ENCODE measurements at places on chromosomes 6 and 20.

DNA sequence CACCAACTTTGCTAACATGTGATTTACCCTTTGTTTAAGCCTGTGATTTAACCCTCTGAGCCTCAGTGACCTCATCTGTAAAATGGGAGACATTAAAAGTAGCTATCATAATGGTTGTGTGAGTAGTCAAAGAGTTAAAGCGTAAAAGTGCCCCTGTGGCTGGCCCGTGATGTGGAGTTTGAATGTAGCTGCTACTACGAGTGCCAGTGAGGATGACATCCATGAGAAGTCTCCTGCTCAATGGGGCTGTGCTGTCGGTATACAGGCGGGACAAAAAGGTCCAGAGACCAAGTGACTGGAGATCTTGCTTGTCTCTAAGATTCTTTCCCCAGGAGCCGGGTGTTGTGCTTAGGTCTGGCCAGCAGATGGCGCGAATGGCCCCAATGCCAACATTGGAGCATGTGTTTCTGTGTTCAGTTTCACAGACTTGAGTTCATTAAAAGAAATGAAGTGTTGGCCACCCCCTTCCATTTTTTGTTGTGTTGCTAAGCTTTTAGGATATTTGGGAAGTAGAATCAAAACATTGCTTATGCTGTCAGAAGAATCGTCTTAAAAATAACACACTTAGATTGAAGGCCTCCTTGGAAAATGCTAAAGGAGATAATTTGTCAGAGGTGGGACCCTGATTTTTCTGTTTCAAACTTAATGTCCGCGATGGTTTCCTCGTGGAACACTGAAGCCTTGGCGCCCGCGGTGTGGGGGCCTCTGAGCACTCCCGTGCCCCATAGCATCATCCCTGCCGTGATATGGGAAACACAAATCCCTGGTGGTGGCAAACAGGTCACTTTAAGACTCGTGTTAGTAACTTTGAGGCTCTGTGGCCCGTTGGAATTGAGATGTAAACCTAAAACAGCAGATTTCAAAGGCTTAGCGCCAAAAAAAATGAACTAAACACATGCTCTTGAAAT is 9.3 kb upstream of the RBM38 start:
- DNase-seq: peak; percentile 85

- DNase-seq: no peak
These were observed 18.9 kb upstream of the CCM2L start for GRCh38 chr20:31991339-31991705.

- no peak for DNase-seq
These were observed 9.2 kb upstream of the IL22RA2 start for GRCh38 chr6:137182654-137183073.

DNA sequence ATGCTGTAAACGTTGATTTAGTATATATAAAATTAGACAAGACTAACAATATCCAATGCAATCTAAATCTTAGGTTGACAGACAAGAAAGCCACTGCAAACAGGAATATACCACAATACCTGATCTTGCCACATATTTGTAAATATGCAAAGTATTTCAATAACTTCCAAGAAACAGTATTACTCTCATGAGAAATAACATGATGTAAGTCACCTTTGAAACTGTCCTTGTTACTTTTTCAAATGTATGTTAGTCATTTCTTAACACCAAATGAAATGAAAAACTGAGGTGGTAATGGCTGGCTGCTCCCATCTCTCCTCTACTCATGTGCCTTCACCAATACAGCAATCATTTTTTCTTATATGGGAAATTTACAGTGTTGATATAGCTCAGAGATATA is 118.7 kb downstream of the ATG5 start:
- no peak for DNase-seq

DNA sequence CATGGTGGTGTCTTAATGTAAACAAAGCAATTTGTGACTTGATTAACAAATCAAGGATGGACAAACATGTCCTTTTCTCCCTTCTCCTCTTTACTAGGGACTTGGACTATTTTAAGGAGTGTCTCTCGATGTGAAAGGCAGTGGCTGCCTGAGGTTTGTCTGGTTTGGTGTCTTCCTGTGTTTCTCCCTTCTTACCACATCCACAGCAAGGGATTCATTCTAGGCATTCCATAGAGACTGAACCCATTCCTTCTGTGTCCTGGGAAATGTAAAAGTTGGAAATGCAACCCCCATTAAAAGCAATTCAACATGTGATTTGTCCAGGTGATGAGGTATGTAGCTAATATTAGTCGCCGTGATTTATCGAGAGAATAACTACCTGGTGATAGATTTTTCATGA is 15.9 kb downstream of the NRN1 start:
- DNase-seq: no peak

GRCh38 chr6:69138893-69139494 is 503.9 kb downstream of the ADGRB3 start:
- DNase-seq: no peak

- no peak for DNase-seq
These were observed 35.5 kb downstream of the FAM8A1 start for GRCh38 chr6:17635568-17635967.

DNA sequence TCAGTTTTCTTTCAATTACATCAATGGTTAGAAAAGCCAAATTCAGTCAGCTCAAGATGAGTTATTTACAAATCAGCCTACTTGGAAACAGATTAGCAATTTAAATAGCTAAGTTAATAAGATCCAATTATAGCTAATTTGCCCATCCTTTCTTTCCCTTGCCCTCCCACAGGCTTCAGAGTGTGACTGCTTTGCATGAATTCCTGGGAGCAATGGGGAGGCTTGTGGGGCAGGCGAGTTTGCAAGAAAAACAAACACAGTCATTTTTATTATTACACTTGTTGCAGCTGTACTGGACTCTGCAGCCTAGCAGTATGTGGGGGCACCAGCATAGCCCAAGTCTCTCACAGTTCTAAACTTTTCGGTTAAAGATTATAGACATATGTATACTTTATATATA is 219.0 kb downstream of the NKAIN2 start:
- DNase-seq: no peak

- DNase-seq: no peak
These were observed 63.3 kb downstream of the PLCG1 start for GRCh38 chr20:41200446-41201202.

DNA sequence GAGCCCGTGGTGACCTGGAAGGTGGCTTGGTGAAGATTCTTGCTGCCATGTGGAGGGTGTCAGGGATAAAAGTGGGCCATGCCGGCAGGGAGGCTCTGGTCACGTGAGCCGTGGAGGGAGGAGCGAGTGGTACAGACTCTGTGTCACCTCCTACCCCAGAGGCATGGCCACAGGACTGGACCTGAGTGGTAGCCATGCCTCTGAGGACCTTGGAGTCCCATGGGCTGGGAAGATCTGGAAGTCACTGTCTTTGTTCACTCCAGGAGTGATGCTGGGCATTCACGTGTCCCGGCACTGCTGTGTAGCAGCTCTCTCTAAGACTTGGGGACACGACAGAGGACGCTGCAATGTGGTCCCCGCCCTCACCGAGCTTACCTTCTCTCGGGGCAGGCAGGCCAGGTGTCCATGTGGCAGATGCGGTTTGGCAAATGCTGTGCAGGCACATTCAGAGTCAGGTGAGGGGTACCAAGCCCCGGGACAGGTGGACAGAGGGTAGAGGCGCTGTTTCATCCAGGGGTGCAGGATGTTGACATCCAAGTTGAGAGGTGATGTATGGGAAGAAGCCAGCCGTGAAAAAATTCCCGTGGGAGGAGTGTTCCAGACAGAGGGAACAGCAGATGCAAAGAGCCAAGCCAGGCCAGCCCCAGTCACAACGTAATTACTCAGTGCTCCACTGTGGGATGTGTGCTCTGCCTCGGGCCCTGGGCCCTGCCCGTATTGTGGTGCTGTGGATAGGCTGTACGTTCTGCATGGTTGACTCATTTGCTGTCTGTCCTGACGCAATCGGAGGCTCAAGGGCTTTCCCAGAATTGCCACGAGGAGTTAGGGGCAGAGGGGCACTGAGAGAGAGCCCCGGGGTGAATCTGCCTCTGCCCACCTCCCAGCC is 307.8 kb downstream of the TAF4 start:
- DNase-seq: no peak

DNA sequence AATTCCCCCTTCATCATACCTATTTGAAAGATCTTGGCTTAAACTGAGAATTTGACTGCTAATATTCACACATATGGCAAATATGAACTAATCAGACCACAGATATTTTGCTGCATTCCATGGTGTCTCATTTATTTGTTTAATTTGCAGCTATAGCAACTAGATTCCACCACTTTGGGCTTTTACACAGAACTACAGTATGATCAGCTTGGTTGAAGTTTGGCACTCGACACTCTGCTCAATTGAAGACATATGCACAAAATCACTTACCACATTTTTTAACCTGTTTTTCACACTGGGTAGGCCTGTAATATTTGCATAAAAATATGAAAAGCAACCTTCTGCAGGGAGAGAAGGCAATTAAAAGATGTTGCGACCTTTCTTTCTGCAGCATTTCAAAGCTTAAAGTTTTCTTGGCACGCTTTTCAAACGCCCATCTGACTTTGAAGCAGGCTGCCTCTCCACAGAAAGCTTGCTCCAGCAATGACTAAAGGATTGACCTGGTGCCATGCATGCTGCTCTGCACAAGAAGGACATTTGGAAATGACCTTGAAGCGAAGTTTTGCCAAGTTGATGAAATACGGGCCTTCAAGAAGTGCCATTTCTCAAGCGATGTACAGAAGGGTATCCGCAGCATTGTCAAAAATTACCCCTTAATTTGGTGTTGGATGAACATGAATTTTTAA is 126.7 kb downstream of the AIG1 start:
- no peak for DNase-seq

- no peak for DNase-seq
These were observed 49.3 kb downstream of the RALY start for GRCh38 chr20:34043025-34043424.

DNA sequence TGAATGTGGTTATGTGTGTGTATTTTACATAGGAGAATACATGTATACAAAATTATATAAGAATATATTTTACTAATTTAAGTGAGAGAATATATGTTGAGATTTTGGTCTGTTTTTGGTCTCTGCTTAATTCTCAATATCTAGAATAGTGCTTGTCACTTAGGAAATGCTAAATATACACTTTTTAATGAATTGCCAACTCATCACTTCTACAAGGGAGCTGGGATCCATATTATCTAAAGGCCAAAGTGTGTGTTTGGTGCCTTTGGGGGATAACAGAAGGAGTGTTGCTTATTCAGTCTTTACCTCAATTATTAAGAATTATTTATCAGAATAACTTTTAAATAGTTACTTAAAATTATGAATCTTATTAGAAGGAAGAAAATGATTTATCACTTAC is 1304.8 kb downstream of the HACE1 start:
- DNase-seq: no peak

GRCh38 chr6:51301962-51302361 is 483.3 kb downstream of the TFAP2B start:
- no peak for DNase-seq

GRCh38 chr6:113998811-113999210 is 27.9 kb upstream of the HDAC2 start:
- DNase-seq: no peak

DNA sequence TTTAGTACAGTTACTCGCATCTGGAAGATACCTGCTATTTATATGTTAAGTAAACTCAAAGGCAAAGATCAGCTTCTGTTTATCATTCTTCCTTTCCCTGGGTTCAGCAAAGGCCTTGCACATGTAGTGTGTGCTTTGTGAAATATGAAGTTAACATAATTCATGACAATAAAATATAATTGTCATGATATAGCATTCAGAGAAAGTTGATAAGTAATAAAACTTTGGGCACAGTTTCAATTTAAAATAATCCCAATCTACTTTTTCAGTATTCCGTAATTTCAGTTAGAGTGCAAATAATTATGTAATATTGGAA is 51.9 kb upstream of the ZNF217 start:
- DNase-seq: no peak

DNA sequence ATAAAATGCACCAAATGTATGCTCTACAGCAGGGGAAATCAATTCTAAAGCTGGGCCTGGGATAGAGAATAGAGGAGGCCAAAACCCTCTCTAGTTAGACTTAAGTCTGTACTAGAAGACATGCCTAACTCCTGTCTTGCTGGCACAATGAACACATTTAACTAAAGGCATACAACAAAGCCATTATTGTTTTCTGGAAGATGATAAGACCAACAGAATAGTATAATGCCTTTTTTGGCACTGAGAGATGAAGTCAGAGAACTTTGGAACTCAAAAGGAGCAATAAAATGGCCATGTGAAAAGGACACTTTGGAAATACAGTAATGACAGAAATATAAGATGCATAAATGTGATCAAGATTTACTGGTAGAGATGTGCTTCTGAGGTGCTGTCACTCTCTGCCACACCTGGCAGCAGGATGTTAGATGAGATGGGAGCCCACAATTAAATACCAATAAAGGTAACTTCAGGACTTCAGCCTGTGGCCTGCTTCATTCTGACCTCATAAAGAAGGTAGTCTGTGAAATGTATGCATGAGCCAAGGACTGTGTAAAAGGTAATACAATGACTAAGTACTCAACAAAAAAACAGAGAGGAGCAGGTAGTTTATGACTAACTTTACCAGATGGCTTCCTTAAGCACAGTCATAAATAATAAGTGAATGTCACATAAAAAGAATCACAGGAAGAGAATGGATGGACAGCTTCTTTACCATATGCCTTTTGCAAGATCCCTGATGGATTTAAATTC is 333.4 kb downstream of the BCKDHB start:
- no peak for DNase-seq

DNA sequence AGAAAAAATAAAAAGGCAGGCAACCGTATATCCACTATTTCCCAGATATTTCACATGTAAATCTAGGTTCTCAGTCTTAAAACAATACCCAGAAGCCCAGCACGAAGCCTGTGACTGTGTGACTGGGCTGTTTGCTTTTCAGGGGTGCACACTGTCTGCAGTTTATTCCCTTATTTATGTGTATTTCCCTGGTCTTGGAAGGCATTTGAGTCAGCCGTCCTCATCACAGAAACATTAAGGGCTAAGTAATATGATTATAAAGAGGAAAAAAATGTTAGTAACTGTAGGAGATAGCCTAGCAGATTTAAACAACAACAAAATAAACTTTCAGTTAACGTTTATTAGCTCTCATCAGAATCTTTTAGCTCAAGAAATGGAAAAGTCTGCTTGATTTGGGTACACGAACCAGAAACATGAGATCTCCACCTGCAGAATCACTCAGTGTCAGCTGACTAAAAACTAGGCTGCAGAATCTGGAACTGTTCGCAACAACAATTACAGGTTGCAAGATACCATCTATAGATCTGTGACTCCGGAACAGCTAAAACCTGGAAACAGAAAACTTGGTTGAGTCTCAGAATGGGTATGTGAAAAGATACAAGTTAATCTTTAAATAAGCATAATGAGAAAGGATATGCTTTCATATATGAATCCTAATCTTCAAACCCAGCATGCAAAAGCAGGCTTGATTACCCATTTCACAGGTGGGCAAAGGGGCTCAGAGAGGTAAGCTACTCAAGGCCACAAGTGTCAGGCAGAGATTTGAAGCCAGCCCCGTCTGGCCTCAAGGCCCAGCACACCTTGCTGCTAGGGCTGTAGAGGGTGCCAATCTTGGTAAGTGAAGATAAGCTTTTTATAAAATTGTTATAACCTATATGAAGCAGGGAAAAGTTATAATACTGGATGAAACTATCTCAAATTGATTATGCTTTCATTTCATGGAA is 21.1 kb downstream of the GCLC start:
- no peak for DNase-seq

DNA sequence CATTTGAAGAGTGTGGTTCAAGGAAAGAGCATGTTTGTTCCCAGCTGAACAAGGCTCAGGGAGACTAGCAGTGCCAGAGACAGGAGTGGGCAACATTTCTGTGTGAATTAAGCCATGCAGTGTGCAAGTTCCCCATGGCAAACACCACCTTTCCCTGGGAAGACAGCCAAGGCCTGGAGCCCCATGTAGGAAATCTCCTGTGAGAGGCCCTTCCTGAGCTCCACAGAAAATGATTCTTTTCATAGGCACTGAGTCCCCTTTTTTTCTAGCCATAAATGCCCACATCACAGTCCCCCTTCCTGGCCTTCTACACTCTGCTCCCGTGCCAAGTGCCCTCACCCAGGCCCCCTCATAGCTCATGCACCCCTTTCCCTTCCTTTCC is 11.8 kb upstream of the TRAM2 start:
- DNase-seq: no peak

Data from D341Med (cell line).